Fibroblast of gingiva (primary cell): ENCODE measurements at places on chromosomes 1 and 21.

- DNase-seq = no peak
Observed at GRCh38 chr1:205506409-205507200, 2.1 kb downstream of the CDK18 start.

- DNase-seq = no peak
Observed at GRCh38 chr1:212773011-212773410, 18.6 kb downstream of the NSL1 start.

DNA sequence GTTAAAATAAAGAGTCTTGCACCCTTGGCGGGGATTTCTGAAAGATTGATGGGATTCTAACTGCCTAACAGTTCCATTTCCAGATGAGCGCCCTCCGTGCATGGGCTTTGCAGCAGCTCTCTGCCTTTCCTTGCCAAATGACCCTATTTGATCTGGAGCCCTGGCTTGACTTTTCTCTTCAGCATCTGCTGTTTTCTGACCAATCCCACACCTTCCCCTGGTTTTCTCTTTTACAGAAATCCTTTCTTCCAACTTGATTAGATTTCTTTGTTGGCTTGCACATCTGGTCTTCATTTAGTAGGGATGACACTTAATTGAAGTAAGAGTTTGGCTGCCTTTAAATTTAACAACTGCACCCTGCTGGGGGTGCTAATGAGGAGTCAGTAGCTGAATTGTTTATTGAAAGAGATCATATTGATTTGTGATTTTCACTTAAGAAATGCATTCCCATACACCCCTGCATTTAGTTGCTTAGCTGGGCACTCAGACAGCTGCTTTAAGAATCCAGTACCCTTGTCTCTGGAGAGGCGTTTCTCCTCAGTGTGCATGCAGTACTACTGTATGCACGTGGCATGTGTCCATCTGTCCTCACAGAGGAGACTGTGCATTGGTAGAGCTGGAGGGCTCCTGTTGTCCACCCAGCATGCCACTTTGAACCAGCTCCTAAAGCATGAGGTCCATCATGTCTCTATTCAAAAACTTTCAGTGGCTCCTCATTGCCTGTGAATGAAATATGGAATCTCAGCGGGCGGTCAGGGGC, 99.7 kb downstream of the NOS1AP start:
- DNase-seq = no peak

DNA sequence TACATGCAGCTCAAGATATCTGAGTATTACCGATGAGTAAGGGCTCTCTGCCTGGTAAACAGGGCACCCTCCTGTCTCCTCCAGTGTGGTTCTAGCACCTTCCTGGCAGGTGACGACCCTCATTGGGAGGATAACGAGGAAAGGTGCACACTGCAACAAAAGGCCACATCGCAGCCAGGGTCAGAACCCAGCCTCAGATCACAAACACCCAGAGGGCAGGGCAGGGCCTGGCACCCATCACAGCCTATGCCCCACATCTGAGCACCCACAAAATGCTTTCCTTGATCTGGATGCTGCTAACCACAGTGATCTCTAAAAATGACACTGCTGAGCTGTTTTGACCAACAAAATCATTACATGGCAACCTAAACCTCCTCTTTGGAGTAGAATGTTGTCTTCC, 23.8 kb downstream of the C1orf198 start:
- DNase-seq = no peak

DNA sequence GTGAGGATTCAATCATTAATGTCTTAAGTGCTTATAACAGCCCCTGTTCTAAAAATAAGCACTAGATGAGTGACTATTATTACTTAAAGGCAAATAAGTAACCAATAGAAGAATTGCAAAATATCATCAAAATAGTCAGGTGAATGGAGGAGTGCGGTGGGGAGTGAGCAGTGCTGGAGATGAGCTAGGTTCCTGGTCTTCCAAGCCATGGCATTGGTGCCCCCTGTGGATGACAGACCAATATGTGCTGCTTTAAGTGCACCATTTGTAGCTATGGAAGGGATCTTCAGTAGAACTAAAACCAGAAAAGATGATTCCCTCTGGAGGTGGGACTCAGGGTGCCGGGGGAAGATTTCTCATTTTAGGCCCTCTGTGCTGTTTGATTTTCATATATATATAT, 46.1 kb upstream of the SLC30A1 start:
- DNase-seq = peak; percentile 54

DNA sequence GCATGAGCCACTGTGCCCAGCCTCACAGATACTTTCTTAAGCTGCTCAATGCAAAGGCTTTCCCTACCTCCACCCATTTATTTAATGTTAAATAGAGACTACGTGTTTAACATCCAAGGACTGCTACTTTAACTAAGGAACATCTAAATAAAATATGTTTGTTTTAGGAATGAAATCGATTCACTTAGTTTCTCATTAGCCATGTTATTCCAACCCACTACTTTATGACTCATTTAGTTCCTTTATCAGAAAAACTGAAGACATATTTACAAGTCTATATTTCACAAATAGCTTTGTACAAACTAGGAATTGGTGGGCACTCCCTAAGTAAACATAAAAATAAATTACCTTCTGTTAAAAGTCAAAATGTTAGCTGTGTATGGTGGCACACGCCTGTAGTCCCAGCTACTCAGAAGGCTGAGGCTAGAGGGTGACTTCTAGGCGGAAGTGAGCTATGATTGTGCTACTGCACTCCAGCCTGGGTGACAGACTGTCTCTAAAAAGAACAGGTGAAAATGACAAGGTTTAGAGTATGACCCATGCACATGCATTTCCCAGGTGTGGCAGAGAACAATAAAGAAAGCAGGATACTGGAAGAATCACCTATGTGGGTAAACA, 39.9 kb upstream of the AK4 start:
- DNase-seq = no peak

GRCh38 chr1:170670802-170671628, 7.1 kb downstream of the PRRX1 start:
- peak; percentile 69 for DNase-seq

DNA sequence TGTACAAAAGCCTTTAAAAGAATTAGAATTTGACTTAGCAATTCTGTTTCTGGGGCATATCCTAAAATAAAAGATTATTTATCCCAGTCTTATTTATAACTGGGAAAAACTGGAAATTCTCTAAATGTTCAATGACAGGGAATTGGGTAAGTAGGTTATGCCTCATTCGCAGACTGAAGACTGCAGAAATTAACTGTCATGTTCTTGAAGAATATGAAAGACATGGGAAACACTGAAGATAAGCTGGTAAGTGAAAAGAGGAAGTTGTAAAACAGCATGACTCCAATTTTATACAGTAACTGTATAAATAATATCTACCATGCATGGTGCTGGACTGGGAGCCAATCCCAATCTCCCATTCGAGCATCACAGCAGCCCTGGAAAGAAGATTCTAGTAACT, 50.6 kb upstream of the SLC2A1 start:
- no peak for DNase-seq

DNA sequence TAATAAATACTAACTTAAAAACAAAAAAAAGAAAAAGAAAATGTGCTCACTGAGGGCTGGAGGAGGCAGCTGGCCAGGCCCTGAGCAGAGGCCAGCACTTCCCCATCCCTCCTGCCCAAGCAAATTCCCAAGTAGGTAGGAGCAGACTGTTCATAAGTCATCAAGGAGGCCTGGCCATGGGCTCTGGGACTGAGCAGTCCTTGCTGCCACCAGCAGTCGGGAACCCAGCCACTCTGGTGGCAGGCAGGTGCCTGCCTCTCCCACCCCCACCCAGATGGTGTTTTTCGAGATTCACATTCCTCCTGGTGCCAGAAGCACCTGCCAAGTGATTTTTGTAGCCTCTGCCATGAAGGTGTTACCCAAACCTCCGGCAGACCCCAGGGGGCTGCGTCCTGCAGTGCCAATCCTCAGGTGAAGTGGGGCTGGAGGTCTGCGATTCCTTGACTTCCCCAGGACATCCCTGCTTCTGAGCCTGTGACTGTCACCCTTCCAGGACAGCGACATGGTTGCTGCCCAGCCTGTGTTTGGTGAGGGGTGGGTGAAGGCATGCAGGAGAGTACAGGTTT, 204.2 kb upstream of the TMEM51 start:
- no peak for DNase-seq

DNA sequence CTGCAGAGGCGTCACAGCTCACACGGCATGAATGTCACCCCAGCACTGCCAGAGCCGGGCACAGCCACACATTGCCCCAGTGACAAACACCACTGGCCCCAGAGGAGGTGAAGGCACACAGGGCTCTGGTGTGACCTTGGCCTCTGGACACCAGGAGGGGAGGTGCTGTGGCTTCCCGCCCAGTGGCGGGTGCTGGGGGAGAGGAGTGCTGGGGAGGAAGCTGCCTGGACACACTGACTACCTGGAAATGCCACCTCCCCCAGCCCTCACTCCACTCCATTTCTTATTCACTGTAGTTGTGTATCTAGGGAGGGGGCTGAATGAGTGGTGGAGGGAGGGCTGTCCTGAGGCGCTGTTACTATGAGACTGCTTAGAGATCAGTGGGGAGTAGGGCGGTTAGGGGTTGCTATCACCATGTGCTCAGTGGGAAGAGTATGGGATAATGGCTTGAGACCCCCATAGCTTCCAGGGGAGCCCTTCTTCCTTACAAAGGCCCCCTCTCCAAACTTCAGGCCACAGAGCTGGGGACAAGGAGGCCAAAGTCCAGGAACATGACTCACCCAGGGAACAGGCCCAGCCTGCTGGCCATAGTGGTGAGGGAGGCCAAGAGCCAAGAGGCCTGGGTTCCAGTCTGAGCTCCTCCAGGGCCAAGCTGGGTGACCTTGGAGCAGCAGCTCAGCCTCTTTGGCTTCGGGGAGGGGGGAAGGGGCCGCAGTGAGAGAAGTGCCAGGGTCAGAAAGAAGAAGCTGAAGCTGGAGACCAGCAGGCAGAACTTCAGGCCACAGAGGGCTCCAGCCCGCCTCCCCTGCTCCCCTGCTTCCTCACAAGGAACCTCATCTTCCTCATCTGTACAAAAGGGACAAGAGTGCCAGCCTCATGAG, 40.1 kb downstream of the AHDC1 start:
- DNase-seq = peak; percentile 46

- no peak for DNase-seq
Observed at GRCh38 chr1:192914696-192915095, 105.9 kb downstream of the RGS2 start.

DNA sequence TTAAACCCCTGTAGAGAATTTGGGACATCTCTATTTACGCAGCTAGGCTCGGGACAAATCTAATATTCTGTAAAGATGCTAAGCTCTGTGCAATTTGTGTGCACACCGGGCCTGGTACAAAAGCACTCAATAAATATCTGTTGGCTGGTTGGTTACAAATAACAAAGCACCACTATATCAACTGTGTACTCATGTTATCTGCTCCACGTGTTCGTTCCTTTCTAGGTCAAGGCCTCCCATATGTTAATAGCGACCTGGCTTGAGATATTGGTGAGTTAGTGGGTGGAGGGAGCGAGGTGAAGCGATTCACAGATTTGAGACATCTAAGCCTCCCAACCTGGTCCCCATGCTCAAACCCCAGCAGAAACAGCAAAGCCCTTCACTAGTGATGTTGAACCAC, 47.1 kb upstream of the KAZN start:
- no peak for DNase-seq

DNA sequence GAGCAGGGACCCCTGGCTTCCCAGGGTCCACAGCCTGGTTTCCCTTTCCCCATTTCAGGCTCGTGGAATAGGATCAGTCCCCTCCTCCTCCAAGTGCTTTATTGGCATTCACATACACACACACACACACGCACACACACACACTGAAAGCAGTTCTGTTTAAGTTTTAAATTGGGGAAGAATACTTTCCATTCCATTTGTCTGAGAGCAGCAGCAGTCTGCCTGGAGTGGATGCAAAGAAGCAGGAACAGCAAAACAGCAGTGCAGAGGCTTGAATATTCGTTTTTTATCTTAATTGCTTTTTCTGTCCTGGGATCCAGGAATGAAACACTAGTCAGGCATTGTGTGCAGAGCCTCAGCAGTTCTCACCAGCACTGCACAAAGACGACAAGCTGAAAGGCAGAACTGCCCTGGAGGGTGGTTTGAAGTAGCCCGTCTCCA, 7.1 kb downstream of the CYB561D1 start:
- DNase-seq = peak; percentile 69

- peak; percentile 23 for DNase-seq
Observed at GRCh38 chr1:12415038-12415466, 185.2 kb downstream of the VPS13D start.

GRCh38 chr1:206524739-206525364, 17.5 kb downstream of the RASSF5 start:
- no peak for DNase-seq

DNA sequence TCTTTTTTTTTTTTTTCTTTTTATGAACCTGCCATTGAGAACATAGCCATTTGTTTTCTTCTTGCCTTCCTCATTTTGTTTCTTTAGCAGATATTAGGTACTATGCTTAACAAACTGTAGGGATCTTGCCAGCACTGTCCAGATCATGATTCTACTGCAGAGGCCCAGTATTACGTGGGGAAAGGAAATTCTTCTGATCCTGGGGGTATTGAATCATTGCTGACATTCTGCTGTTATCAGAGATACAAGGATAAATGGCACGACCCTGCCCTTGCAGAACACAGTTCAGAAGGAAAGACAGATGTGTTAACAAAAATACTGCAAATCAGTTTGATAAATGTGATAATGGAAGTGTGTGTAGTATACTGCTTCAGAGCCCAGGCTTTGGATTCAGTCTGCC, 56.2 kb downstream of the BTBD8 start:
- no peak for DNase-seq

- DNase-seq = peak; percentile 53
Observed at GRCh38 chr1:160149716-160150115, 1.7 kb upstream of the ATP1A4 start.

DNA sequence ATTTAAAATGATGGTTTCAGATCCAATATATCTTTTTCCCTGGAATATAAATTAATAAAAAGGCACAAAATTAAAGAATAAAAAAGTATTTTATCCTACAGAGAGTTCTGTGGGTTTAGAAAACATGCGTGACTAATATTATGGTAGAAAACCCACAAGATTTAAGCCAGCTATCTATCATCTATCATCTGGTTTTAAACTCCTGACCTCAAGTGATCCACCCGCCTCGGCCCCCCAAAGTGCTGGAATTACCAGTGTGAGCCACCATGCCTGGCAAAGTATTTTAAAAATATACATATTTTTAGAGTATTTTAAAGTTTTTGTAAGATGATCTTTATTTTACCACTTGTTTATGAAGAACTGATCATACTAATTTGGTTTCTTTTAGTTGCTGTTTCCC, 79.5 kb downstream of the NRIP1 start:
- DNase-seq = no peak

DNA sequence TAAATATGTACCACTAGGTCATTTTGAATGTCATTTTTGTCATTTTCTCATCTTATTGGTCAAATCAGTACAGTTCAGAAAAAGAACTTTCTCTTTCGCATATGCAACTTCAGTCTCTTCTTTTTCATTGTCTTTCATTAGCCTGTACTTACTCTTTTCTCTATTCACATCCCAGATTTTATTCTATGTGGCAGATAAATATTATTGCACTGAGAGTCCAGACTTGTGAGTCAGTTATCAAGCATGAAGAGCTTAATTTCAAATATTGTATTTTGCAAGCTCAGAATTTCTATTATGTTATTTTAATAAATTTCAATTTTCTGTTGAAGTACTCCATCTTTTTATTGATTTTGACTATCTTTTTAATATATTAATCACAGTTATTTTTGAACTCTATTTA, 105.2 kb upstream of the PALMD start:
- DNase-seq = no peak
